ENCODE measurements at places on chromosomes 1 and 21. TPM values are rescaled to one million over a fixed set of nuclear protein-coding genes. Genes with fewer than 3 reads are reported as not detected.

Gene PLEKHA6
- 1.5 TPM for total RNA-seq

Gene OR4F29
- total RNA-seq = not detected

Gene ICOSLG
- total RNA-seq = 4.7 TPM

Gene FAAH
- total RNA-seq = 1.2 TPM

Gene SLC9C2
- total RNA-seq = not detected

- DNase-seq = no peak
Observed at GRCh38 chr1:113913312-113913668, 8.2 kb downstream of the DCLRE1B start.

- DNase-seq = no peak
Observed at GRCh38 chr1:10841118-10841517, 44.7 kb upstream of the CASZ1 start.

- peak; percentile 88 for DNase-seq
Observed at GRCh38 chr1:113978863-113979702, at the start of gene OLFML3. TSS of gene OLFML3 (plus strand) at chr1:113979474. CDS start at chr1:113979517, 43 bp downstream.

DNA sequence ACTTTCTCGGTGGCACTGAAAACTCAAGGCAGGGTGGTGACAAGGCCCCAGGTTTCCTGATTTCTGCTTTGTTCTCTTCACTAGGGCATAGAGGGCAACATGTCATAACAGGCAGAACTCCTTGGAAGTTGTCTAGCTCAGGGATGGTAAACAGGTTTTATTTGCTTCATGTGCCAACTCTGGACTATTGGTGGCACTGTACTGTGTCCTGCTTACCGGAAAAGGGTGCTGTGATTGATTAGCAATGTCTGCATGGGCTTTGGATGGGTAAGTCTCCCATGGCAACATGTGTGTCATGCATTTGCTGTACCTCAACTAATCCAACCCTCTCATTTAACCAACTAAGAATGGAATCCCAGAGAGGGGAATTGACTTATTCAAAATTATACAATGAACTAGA lies 70.7 kb upstream of the USP24 start:
- no peak for DNase-seq

GRCh38 chr21:42833439-42833815 lies 45.9 kb downstream of the WDR4 start:
- DNase-seq = no peak

DNA sequence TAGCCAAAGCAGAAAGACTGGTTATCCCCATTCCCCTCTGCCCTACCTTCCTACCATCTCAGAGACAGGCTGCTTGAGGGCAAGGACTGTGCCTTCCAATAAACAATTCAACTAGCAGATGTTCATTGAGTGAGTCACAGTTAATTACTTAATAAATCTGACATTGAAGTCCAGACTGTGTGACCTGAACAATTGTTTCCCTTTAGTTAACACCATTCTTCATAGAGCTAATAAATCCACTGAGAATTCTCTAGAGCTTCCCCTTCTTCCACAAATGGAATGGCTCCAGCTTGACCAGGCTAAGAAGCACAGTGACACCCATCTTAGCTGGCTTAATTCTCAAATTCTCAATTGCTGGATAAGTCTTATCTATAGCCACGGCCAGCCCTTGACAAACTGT lies 61.9 kb upstream of the GJA5 start:
- no peak for DNase-seq

- DNase-seq = no peak
Observed at GRCh38 chr1:151997284-151997570, 3.6 kb upstream of the S100A10 start.

All from astrocyte (in vitro differentiated cells and primary cell).